ENCODE measurements at places on chromosomes 7 and 10.

DNA sequence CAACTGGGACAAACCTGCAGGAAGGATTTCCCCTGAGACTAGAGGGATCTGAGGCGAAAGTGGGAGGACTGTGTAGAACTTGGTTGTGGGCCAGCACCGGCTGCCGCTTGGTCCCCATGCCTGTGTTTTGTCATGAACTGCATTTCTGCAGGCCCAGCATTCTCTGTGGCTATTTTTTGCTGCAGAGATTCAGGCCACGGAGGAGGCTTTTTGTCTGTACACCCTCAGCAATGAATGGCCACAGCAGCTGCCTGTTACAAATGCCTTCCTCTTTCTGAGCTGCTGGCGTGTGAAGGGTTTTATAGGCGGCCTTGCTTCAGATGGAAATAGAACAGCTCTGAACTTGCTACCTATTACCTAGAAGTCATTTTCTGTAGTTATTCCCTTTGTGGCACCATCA is 164.4 kb downstream of the SH2D4B start:
- no peak for DNase-seq

DNA sequence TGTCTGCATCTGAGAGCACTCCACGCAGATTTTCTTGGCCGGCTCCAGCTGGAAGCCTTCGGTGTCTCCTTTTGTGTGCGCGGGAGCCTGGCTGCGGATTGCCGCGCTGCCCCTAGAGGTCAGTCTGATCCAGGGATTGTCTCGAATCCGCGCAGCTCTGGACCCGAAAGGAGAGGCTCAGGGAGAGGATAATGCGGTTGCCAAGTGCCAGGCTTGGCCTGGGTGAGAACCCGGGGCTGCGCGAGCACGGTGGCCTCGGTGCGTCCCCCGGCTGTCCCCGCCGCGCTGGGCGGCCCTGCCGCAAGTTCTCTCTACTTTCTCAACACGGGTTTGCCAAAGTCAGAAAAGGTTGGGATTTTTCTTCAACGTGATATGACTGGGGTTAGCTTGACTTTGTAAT is 140.9 kb downstream of the ADCYAP1R1 start:
- no peak for DNase-seq

GRCh38 chr7:55310287-55311025 is 54.7 kb upstream of the LANCL2 start:
- DNase-seq: no peak

GRCh38 chr7:139725077-139725476 is 52.7 kb downstream of the HIPK2 start:
- no peak for DNase-seq

- no peak for DNase-seq
Observed at GRCh38 chr7:11261470-11261869, 287.8 kb downstream of the PHF14 start.

GRCh38 chr10:15725603-15726002 is 5.9 kb upstream of the ITGA8 start:
- DNase-seq: no peak

- DNase-seq: no peak
Observed at GRCh38 chr7:22827563-22827962, 4.9 kb upstream of the TOMM7 start.

DNA sequence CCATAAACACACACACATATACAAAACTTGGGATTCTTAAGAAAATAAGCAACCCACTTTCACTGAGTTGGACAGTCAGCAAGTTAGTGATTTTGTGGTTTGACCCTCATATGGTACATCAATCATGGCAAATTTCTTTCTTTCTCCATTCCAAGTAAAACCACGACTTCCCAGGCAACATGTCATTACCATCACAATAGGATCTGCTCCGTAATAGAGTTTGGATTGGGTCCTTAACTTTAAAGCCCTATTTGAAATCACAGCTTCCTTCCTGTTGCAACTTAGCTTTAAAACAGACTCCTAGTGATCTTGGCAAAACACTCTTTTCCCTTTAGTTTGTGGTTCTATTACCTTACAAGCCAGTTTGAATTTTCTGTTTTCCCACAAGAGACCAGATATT is 483.6 kb downstream of the INHBA start:
- no peak for DNase-seq

DNA sequence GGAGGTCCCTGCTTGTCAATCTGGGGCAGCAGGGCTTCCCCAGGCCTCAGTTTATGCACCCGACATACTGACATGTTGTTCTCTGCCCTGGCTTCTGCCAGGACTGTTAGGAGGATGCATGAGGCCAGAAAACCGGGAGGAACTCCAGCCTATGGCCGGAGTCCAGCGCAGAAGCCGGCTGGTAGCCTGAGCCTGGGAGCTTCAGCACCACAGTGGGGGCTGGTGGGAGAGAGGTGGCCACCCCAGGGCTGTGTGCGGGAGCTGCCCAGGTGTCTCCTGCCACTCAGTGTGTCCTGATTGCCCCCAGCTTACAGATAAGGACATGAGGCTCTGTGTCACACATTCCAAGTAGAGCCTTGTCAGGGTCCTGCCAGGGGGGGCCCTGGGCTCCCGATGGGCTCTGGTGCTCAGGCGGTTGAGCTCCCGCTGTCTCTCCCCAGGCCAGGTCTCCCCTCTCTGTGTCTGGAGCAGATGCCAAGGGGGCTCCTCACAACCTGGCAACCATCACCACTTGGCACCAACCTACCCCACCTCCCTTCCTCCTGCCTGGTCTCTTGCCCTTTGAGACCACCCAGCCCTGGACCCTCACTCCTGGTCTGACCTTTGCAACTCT is 32.3 kb downstream of the PPIF start:
- no peak for DNase-seq

DNA sequence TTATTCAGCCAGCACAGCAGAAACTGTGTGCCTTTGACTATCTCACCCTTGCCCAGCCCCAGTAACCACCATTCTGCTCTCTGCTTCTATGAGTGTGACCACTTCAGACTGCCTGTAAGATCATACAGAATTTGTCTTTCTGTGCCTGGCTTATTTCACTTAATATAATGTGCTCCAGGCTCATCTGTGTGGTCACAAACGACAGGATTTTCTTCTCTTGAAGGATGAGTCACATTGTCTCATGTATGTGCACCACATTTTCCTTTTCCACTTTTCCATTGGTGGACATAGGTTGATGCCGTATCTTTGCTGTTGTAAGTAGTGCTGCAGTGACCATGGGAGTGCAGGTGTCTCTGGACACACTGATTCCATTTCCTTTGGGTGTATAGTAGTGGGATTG is 122.5 kb upstream of the LANCL2 start:
- DNase-seq: no peak

GRCh38 chr10:114821915-114822443 is 399 bp downstream of the FHIP2A start:
- no peak for DNase-seq

DNA sequence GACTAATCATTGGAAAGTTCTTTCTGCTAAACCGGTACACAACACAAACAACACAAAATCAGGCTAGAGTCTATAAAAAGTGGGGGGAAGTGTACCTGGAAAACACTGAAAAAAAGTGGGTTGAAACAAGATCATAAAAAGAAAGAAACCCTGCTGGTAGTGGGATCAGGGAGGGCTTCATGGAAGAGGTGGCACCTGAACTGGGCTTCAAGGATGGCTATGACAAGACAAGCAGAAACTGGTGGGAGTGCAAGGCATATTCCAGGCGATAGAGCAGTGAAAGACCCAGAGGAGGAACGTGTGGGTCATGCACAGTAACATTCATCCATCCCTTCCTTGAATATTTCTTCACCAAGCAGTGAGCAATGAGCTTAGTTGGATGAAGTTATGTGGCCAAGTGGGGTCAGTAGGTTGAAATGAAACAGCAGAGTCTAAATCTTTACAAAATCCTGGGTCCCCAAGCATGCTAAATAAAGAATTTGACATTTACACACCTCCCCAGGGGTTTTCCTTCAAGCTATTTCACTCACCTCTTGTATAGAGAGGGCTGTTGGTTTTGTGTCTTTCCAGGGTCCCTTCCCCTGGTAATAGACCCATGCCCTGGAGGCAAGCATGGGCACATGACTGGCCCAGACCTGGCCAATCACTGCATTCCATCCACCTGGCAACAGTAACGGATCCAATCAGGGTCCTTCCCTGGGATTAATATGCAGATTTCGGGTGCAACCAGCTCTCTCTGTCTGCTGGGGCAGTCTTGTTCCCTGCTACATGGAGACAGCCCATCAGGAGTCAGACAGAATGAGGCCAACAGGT is 38.2 kb downstream of the SPOCK2 start:
- no peak for DNase-seq

DNA sequence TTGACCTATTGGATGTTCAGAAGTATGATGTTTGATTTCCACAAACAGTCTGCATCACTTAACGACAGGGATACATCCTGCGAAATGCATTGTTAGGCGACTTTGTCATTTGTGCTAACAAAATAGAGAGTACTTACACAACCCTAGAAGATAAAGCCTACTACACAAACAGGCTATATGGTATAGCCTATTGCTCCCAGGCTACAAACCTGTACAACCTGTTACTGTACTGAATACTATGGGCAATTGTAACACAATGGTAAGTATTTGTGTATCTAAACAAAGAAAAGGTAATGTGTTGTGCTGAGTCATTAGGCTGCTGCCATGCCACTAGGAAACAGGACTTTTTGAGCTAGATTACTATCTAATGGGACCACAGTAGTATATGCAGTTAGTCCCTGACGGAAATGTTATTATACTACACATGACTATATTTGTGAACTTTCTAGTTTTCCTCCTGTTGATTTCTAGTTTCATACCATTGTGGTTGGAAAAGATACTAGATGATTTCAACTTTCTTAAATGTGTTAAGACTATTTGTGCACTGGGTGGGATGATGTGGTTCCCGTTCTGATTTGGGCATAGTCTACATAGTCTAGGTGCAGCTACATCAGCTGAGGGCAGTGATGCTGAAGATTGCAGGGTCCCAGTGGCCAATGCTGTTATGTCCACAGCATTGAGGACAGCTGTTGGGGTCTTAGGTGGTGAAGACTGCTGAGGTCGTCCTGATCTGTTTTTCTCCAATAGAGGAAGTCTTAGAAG is 161.7 kb downstream of the HTR7 start:
- no peak for DNase-seq

- DNase-seq: no peak
Observed at GRCh38 chr10:97828721-97829120, 20.9 kb upstream of the GOLGA7B start.

GRCh38 chr7:82080254-82080927 is 310.5 kb upstream of the HGF start:
- DNase-seq: no peak

DNA sequence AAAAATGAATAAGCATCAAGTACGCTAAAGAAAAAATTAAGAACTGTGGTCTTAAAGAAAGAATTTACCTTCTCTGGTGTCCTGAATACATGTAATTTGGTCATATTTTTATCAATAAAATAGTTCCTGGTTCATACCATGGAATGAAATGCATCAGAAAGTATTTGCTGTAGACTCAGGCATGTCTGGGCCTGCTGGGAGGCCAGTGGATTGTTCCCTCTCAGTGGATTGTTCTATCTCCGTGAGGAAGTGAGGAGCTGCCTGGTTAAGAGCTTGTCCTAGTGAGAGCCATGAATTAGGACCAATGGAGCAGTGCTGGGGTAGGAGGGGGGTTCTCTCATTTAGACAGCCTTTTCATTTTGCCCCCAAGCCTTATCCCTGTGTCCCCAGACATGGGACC is 211.7 kb upstream of the HABP2 start:
- DNase-seq: no peak

- DNase-seq: no peak
Observed at GRCh38 chr7:26514633-26515032, 223.0 kb downstream of the SNX10 start.

DNA sequence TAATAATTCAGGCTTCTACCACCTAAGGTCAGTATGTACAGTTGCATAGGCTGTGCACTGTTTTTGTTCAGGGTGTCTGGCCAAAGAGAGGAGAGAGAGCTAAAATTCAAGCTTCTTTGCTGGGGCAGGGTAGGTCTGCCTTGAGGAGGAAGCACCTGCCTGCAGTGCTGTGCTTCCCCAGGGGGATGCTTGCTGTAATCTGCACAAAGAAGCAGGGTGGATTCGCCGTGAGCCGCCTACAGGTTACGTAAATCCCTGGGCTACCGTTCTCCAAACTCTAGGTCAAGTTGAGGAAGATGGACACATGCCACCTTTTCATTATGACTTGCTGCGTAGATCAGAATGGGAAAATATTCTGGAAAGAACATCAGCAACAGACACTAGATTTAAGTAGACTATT is 543.3 kb downstream of the TNS3 start:
- DNase-seq: no peak

GRCh38 chr7:79936281-79936983 is 198.2 kb upstream of the GNAI1 start:
- DNase-seq: no peak

- DNase-seq: no peak
Observed at GRCh38 chr10:91208642-91209041, 11.8 kb upstream of the PCGF5 start.

GRCh38 chr7:100476903-100477870 is 1.8 kb downstream of the TSC22D4 start:
- no peak for DNase-seq

GRCh38 chr7:98735801-98736200 is 118.7 kb downstream of the NPTX2 start:
- DNase-seq: no peak

DNA sequence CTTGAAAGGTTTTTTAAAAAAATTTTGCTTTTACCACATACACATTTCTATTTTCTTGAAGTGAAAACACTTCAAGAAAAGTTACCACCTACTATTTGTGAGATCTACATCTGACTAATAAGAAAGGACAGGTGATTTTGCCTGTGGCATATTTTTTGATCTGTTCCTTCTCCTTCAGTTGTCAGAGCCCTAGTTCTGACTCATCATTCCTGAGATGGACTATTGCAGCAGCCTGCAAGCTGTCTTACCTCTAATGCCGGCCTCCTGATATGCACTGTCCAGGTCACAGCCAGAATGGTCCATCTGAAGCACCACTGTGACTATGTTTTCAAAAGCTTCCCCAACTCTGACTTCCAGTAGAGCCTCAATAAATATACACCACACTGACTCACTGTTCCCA is 28.2 kb upstream of the ANK3 start:
- DNase-seq: no peak

DNA sequence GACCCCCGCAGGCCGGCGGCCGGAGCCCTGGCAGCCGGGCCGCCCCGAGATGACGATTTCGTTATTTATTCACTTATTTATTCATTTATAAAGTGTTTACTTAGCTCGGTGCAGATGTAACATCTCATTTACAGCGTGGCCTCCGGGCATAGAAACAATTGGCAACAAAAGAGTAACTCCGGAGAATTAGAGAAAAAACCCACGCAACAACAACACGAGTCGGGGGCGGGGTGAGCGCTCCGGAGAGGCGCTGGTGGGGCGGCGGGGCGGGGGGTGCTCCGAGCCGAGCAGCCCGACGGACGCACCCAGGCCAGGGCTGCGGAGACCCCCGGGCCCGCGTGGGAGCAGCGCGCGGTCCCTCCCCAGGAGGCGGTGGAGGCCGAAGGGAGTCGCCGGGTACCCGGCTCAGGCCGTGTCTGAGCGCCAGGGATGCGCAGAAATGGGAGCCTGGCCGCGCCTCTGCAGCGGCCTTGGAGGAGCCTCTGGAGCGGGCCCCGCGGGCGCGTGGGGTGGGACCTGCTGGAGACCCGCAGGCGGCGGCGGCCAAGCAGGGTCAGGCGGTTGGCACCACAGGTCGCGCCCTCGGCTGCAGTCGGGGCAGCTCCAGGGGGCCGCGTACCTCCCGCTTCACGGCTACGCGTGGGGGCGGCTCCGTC is 14.3 kb downstream of the UNCX start:
- no peak for DNase-seq

- no peak for DNase-seq
Observed at GRCh38 chr10:630581-631073, 58.8 kb downstream of the DIP2C start.

Measured in activated T-helper 9 cell treated with anti-CD3 and anti-CD28 coated beads, Interleukin-2, amount 50 U/mL, for 16 hours (primary cell).